Activated CD4-positive, alpha-beta T cell treated with anti-CD3 and anti-CD28 coated beads for 4 hours (primary cell): ENCODE measurements at places on chromosomes 16 and 17.
A peak's percentile ranks its signal among the peaks of the same experiment; 100 is the strongest.

- DNase-seq: no peak
Measured at GRCh38 chr17:14409292-14409691, 108.4 kb downstream of the HS3ST3B1 start.

GRCh38 chr17:49848019-49848473 lies at the start of gene TAC4:
TAC4 (minus strand) TSS chr17:49848069; CDS start chr17:49848017, 52 bp downstream.
- no peak for DNase-seq

- no peak for DNase-seq
Measured at GRCh38 chr16:17343028-17343427, 127.7 kb downstream of the XYLT1 start.

GRCh38 chr17:40541060-40541872 lies 24.0 kb downstream of the CCR7 start:
- peak; percentile 71 for DNase-seq

DNA sequence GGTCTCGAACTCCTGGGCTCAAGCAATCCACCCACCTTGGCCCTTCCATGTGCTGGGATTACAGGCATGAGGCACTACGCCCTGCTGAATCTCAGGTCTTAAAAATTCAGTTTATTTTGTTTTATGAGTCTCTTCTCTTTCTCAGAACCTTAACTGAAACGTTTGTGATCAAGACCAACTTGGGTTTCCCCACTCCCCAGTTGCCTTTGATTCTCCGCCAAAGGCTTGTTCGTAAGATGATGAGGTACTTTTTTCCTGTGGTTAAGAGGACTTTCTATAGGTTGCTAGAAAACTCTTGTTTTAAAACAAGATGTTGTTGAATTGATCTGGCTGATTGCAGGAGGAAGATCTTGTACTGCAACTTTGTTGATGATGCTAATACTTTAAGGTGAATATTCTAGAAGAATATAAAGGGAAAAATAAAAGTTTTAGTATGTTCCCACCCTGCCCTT lies 11.7 kb downstream of the ABCC1 start:
- peak; percentile 68 for DNase-seq

DNA sequence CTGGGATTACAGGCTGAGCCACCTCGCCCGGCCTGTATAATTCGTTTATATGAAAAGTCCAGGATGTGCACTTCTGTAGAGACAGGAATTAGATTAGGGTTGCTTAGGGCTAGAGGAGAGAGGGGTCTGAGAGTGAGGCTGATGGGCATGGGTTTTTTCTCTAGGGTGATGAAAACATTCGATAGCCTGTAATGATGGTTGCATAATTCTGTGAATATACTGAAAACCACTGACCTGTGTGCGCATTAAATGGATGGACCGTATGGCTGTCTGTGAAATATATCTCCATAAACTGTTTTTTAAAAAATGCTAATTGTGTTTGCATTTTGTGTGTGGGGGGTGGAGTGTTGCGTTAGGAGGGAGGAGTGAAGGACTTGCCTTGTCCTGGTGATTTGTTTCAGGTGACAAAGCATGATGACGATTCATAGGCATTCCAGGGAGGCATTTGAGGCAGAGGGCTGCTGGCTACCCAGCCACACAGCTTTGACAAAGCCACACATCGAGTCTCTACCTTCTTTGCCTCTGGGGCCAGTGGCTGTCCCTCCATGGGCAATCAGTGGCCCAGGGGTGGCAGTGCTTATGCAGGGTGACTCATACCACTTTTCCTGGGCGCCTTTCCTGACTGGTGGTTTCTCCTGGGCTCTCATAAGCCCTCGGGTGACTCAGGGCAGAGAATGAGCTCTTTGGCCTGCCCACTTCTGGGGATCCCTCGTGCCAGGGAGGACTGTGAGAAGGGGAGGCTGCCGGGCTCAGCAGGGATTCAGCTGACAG lies 148.5 kb upstream of the WSCD1 start:
- no peak for DNase-seq

GRCh38 chr17:55704401-55704800 lies 18.3 kb downstream of the TMEM100 start:
- DNase-seq: no peak

DNA sequence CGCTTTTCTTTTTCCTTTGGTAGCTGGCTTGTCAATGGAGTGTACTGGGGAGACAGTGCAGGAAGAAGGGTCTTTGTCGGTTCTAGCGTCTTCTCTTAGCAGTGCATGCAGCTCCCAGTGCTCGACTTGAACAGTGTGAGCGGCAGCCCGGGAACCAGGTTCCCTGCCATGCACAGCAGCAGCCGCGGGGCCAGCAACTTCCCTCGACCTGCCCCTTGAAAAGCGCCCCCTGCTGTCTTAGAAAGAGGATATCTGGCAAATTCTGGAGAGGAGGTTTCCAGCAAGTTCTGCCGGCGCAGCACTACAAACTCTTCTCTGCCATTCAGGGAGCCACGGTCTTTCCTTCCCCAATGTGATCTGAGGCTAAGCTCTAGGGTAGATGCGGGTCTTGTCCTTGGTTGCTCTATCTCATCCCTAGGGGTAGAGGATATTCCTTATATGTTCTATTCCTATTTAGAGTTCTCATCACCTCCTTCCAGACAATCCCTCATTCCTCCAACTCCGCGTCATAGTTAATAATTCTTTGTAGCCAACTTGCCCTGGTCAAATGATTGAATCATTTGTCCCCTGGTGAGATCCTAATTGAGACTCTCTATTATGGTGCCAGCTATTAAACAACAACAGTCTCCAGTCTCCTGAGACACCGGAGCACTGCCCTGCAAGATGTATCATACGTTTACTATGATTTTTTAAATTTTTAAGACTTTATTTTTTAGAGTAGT lies 451.3 kb downstream of the PMP22 start:
- no peak for DNase-seq

DNA sequence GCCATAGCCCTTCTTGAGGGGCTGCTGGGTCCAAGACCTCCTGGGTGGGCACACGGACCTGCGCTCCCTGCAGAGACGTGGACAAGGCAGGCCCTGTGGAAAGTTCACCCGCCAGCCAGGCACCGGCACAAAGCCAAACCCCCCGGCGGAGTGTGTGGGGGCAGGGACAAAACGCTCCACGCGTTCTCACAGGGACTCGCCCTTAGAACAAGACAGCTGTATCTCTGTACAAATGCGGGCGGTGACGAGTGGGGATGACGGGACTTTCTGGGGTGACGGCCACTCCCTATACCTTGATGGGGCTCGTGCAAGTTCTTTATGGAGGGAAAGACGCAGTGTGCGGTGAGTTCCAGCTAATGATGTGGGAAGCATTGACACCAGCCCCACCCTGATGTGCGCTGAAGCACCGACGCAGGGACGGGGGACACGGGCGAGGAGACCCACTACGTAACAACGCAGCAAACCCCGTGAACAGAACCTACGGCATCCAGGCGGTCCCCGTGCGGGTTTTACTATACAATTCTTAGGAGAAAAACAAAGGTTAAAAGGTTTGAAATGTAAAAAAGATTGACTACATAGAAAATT lies 49.4 kb downstream of the LMF1 start:
- no peak for DNase-seq

DNA sequence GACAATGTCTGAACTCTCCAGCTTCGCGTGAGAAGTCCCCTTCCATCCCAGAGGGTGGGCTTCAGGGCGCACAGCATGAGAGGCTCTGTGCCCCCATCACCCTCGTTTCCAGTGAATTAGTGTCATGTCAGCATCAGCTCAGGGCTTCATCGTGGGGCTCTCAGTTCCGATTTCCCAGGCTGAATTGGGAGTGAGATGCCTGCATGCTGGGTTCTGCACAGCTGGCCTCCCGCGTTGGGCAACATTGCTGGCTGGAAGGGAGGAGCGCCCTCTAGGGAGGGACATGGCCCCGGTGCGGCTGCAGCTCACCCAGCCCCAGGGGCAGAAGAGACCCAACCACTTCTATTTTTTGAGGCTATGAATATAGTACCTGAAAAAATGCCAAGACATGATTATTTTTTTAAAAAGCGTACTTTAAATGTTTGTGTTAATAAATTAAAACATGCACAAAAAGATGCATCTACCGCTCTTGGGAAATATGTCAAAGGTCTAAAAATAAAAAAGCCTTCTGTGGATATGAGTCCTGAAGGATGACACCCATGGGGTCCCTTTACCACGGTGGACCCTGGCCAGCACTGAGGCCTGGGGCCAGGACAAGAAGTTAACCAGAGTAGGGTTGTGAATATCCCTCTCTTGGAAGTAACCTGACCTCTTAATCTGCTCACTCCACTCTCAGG lies 10.5 kb upstream of the ITGAD start:
- peak; percentile 47 for DNase-seq

GRCh38 chr17:8826808-8827435 lies 27.8 kb upstream of the MFSD6L start:
- no peak for DNase-seq

DNA sequence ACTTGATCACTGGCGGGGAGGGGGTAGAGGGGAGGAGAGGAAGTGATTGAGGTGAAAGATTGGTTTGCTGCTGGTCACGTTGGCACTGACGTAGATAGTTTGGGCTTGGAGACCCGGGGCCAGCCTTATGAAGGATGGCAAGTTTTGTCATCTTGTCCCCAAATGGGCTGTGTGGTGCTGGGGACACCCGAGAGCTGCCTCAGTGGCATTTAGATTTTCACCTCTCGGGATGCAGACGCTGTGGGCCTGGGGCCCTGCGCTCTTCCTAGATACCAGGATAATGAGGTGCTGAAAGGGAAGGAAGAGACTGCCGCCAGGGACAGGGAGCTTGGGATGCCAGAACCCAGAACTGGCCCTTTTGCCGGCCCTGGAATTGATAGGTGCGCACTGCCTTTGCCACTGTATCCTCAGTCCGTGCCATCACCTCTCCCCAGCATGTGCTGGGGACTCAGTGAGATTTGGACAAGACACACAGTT lies 1.4 kb upstream of the SOCS3 start:
- no peak for DNase-seq

- no peak for DNase-seq
Measured at GRCh38 chr17:52064791-52065211, 93.7 kb downstream of the CA10 start.

DNA sequence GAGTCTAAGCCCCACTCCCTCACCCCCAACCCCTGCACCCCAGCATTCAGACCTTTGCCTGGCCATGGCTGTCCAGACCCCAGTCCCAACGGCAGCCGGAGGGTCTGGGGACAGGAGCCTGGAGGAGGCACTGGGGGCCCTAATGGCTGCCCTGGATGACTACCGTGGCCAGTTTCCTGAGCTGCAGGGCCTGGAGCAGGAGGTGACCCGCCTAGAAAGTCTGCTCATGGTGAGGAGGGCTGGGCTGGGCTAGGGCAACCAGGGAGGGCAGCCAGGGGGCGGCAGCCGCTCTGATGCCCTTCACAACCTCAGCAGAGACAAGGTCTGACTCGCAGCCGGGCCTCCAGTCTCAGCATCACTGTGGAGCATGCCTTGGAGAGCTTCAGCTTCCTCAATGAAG lies 14.4 kb downstream of the RIPOR1 start:
- no peak for DNase-seq

- DNase-seq: no peak
Measured at GRCh38 chr17:28326114-28326513, 7.1 kb downstream of the TMEM97 start.

- no peak for DNase-seq
Measured at GRCh38 chr17:74527756-74528155, 3.5 kb downstream of the CD300LB start.

DNA sequence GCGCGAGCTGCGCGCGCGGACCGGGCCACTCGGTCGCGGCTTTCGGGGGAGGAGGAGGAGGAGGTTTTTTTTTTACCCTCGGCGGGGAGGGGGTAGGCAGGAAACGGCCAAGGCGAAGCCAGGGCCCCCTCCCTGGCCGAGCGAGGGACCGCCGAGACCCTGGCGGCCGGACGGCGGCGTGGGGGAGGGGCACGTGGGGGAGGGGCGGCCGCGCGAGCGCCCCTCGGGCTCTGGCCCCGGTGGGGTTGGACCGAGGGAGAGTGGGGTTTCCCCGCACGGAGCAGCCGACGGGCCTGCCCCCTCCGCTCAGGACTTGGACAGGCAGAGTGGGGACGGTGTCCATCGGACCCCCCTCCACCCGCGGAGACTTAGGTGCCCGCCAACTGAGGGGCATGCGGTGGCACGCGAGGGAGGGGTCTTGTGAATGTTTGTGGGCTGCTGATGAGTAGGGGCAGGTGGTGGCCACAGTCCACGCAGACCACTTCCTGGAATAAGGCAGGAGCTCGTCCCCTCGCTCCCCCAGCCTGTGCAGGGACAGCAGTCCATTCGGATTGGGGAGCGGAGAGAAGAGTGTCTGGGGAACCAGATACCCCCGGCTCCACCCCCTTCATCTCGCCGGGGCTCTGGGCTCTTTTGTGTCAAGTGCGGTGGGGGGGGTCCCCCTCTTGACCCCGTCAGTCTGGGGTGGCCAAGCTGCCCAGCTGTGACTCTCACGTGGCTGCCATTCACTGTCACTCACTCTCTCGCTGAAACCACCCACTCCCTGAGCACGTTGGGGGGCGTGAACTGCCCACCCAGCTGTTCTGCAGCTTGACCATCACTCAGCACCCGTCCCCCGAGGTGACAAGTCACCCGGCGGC lies 3.0 kb upstream of the CHD3 start:
- peak; percentile 43 for DNase-seq

- DNase-seq: no peak
Measured at GRCh38 chr16:6892966-6893365, 439.7 kb upstream of the RBFOX1 start.

- DNase-seq: peak; percentile 34
Measured at GRCh38 chr16:29877266-29877961, 14.4 kb upstream of the CDIPT start.

- DNase-seq: no peak
Measured at GRCh38 chr17:51481370-51481769, 221.0 kb downstream of the UTP18 start.

- no peak for DNase-seq
Measured at GRCh38 chr16:66735891-66736290, 15.5 kb downstream of the DYNC1LI2 start.

DNA sequence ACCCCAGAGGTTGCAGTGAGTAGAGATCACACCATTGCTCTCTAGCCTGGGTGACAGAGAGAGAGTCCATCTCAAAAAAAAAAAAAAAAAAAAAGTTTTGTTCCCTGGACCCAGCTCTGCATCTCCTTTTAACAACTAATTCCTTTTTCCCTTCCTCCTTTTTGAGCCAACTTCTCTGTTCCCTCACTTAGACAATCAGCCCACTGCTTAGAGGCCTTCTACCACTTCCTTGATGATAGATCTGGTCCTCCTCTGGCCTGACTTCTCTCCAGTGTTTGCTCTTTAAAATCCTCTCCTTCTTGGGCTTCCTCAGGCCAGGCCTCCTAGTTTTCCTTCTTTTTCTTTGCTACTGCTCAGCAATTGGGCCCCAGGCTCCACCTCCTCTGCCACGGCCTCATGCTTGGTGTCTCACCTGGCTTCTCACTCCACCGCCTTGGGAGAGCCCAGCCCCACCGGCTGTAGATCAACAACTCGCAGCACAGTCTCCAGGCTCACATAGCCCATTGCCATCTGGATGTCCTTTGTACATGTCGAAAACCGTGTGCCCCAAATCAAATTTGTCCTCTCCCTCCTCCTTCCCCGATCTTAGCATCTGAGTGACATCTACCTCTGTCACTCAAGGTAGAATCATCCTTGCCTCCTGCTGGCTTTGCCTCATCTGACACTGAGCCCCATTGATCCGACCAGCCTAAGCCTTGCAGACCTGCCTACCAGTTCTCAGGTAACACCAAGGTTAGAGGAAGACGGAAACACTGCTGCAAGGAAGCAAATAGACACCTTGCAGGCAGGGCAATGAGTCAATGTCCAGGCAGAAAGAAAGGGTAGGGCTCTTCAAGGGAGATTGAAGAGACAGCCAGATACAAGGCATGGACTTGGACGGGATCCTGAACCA lies 17.4 kb downstream of the ARHGAP27 start:
- DNase-seq: no peak

GRCh38 chr17:491086-492021 lies 138.7 kb upstream of the RPH3AL start:
- DNase-seq: peak; percentile 41
